ENCODE measurements at places on chromosomes 5 and 9.

DNA sequence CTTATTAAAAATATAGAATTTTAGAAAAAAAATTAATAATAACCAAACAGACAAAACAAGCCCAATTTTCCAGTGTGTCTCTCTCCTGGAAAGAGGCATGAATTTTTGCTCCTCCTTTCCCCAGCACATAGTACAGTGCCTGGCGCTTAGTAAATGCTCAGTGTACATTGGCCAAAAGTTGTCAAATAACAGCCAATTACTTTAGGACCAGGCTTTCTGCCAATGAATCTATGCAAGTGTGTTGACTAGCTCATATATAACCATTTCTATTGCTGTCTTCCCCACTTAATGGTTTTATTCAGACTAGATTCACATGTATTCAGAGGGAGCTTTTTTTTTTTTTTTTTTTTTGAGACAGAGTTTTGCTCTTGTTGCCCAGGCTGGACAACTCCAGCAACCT, 120.1 kb upstream of the CD180 start:
- DNase-seq: no peak

GRCh38 chr5:35145012-35145411, 85.3 kb downstream of the PRLR start:
- no peak for DNase-seq

- DNase-seq: peak; percentile 57
Measured at GRCh38 chr9:136848393-136849037, 694 bp upstream of the PHPT1 start.

- DNase-seq: no peak
Measured at GRCh38 chr9:121654499-121655140, 3.2 kb downstream of the DAB2IP start.

DNA sequence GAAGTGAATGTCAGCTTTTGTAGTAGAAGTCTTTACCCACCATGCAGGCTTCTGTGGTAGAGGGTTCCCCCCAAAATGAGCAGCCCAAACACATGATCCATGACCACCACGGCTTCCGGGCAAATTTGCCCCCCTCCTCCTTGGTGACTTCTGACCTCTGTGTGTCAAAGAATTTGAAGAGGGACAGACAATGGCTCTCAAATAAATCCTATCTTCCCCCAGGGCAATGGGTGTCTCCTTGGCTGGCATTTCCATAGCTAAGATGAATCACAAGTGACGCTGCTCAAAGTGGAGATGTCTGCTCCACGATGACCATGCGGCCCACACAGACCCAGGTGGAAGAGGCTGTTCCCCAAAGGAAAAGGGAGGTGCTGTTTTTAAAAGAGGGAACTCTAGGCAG, 30.2 kb upstream of the BOD1 start:
- no peak for DNase-seq

DNA sequence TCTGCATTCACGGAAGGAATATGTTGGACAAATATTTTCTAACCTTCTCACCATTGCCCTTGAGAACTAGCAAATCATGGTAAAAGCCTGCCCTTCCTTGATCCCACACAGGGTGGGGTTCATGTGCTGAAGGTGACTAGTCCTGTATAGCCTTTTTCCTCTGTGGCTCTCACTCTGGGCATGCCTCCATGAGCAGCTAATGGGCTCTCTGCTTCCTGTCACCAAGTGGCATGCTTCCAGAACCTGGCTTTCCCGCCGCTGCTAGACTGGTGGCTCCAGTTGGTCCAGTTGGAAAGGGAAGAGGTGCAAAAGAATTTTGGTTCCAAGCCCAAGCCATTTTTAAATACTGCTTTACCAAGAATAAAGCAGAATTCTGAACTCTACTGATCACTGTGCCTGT, 35.5 kb downstream of the FBXO10 start:
- DNase-seq: no peak

- DNase-seq: no peak
Measured at GRCh38 chr5:99248066-99248465, 319.3 kb upstream of the CHD1 start.

DNA sequence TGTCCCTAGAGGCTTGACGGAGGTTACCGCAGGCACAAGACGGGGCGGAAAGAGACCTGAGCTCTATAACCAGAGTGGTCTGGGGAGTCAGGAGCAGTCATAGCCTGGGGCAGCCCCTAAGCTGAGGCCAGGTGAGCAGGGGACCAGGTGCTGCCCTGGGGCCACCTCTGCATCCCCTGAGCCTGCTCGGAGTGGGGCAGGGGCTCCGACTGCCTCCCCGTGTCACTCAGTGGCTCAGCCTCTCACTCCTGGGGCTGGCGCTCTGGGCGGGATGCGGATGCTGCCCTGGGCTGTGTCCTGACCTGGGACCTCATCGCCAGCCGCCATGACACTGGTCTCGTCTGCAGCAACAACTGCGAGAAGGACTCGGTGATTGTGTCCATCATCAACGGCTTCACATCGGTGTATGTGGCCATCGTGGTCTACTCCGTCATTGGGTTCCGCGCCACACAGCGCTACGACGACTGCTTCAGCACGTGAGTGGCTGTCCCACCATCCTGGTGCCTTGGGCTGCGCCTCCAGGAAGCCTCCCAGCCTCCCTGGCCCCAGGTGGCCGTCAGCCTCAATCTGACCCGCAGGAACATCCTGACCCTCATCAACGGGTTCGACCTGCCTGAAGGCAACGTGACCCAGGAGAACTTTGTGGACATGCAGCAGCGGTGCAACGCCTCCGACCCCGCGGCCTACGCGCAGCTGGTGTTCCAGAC, 8.8 kb upstream of the SLC6A18 start:
- DNase-seq: no peak

DNA sequence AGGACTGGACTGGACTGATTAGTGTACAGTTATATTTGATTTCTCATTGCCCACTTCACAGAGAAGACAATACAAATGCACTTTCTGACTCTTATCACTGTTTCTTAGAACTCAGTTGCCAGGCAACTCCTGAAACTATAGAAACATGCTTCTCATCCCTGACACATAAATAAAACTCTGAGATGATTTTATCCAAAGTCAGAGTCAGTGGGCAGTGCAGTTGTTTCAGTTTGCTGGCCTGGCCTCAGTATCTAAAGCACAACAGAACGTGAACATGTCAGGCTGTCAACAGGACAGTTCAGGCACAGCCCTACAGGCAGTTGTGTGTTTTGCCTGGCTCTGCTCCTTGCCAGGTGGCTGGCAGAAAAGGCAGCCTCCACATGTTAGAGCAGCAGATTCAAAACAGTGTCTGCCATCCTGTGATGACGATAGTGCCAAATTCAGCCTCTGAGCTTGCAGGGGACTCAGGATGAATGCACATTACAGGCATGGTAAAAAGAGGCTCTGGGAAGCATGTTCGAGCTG, 65.1 kb upstream of the CCDC152 start:
- DNase-seq: no peak

DNA sequence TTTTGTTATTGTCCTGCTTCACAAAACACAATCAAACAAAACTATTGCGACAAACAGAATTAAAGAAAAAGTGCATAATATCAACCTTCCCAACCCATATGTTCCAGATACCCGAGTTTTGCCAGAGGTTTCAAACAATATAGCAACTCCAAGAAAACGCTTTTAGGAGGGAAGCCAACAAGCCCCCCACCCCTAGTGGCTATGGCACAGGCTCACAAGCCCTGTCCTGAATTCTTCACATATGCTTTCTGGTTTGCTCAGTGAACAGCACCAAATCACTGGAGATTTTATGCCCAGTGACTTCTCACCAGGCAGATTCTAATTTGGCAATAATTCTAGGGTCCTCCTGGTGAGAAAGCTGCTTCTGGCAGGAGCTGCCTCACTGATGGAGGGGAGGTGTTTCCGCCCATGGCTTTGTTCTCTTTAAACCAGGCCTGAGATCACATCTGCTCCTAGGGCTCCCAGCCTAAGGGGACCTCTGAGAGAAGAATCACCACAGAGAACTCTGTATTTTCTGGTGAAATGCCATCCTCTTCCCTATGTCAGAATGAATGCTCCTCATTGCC, 1982.4 kb downstream of the EFNA5 start:
- DNase-seq: no peak

DNA sequence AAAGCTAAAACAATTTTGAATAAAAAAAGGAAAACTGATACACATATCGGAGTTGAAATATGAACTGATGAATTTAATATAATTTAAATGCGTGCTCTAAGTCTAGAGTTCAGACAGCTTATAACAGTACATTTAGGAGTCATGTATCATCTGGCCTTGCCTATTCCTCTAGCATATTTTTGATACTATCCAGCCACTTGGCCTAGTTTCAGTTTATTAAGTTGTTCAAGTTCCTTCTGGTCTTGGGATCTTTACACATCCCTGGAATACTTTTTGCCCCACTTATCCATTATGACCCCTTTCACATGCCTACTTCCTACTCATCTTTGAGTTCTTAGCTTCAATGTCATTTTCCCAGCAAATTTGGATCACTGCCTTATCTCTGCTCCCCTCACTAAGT, 192.4 kb upstream of the EFNA5 start:
- DNase-seq: no peak

DNA sequence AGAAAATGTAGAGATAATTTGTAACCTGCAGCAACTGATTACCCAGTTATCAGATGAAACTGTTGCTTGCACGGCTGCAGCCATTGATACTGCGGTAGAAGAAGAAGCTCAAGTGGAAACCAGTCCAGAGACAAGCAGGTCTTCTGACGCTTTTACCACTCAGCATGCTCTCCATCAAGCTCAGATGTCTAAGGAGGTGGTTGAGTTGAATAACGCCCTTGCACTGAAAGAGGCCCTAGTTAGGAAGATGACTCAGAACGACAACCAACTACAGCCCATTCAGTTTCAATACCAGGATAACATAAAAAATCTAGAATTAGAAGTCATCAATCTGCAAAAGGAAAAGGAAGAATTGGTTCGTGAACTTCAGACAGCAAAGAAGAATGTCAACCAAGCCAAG, 1.7 kb downstream of the KIF4B start:
- no peak for DNase-seq

- no peak for DNase-seq
Measured at GRCh38 chr5:58890701-58891085, 307.8 kb downstream of the RAB3C start.

DNA sequence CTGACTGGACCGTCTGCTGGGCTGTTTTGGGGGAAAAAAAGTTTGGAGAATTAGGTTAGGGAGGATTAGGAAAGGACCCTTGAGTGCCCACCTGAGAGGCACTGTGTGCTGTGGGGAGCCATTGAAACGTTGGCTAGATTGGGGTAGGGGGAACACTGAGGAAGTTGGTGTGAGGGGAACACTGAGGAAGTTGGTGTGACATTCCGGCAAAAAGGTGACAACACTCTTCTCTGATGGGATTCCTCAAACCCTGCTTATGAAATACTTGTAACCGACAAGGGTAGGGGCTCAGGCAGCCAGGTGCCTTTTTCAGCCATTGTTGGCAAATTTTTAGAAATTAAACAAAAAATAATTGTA, 1.0 kb downstream of the CYSTM1 start:
- DNase-seq: no peak

GRCh38 chr9:98610211-98610610, 98.5 kb downstream of the GABBR2 start:
- DNase-seq: no peak

DNA sequence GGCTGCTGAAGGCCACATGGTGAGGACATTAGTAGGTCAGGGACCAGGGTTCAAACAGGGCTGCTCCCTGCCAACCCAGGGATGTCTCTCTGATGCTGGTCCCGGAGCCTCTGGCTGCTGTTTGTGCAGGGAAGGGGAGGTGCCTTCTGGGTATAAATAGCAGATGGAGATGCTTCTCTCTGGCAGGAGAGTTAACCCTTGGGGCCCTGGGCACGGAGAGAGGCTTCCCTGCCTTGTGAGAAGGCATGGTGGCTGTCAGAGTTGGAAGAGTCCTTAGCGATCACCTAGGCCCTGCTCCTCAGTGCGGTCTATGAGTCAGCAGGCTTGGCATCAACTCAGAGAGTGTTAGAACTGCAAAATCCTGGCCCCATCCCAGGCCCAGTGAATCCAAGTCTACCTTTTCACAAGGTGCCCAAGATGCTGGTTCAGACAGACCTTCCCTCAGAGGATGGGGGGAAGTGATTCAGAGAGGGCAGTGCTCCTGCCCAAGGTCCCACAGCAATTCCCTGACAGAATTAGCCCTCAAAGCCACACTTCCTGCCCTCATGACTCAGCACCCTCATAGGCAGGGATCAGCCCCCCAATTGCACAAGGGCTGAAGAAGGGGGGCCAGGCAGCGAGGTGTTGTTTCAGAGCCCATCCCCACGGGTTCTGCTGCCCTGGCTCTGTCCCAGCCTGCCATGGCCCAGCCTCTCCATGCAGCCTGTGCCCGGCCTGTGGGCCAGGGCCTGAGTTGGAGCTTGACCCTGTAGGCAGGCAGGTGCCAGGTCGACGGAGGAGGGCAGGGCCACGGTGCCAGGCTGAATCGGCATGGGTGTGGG, 25.6 kb downstream of the CAMK2A start:
- no peak for DNase-seq
